ENCODE measurements at places on chromosomes 13 and 19. TPM values are rescaled to one million over a fixed set of nuclear protein-coding genes. Genes with fewer than 3 reads are reported as not detected.

- no peak for DNase-seq
Observed at GRCh38 chr19:1122972-1123363, 19.2 kb downstream of the GPX4 start.

LGALS7B gene
- polyA plus RNA-seq, result not detected

ZNF544 gene
- polyA plus RNA-seq, result 33.4 TPM

GRIN3B gene
- polyA plus RNA-seq, result 0.32 TPM

DNM2 gene
- 64.2 TPM for polyA plus RNA-seq

ZSCAN5A gene
- 4.9 TPM for polyA plus RNA-seq

All from BJ (cell line).